Nasal cavity respiratory epithelium epithelial cell of viscerocranial mucosa (primary cell): ENCODE measurements at places on chromosomes 16 and 17. TPM values are rescaled to one million over a fixed set of nuclear protein-coding genes. Genes with fewer than 3 reads are reported as not detected.

MYH2 gene
- total RNA-seq: not detected in 2 replicates

SCIMP gene
- not detected in 2 replicates for total RNA-seq

DPEP3 gene
- total RNA-seq: not detected in 2 replicates

NACA2 gene
- total RNA-seq: not detected in 2 replicates

ZNF385C gene
- 0.34 and 0.43 TPM in 2 replicates for total RNA-seq

KRT24 gene
- 3.4 TPM in 1 of 2 replicates, not detected in the other for total RNA-seq

SPNS3 gene
- total RNA-seq: under 0.01 TPM in 1 of 2 replicates, not detected in the other

BEAN1 gene
- total RNA-seq: under 0.01 and 0.78 TPM in 2 replicates

CD300H gene
- total RNA-seq: not detected in 2 replicates

TMEM101 gene
- total RNA-seq: 39.7 and 63.2 TPM in 2 replicates

RHOT2 gene
- total RNA-seq: 47.8 and 49.3 TPM in 2 replicates

C16orf89 gene
- not detected in 2 replicates for total RNA-seq

MEIOC gene
- under 0.01 TPM in 1 of 2 replicates, not detected in the other for total RNA-seq

FAM234A gene
- 44.1 and 110 TPM in 2 replicates for total RNA-seq

PLEKHH3 gene
- 16.4 and 31.0 TPM in 2 replicates for total RNA-seq

MYH3 gene
- 0.64 and 0.68 TPM in 2 replicates for total RNA-seq
